Pulmonary artery endothelial cell (primary cell): ENCODE measurements at places on chromosomes 11 and 22. TPM values are rescaled to one million over a fixed set of nuclear protein-coding genes. Genes with fewer than 3 reads are reported as not detected.

- DNase-seq: no peak
These were observed 118.7 kb downstream of the PGR start for GRCh38 chr11:101010899-101011298.

GRCh38 chr11:117096201-117096991 lies 1.8 kb downstream of the SIK3 start:
- no peak for DNase-seq

- DNase-seq: no peak
These were observed 12.3 kb downstream of the TCF20 start for GRCh38 chr22:42258126-42258525.

GRCh38 chr11:3916962-3917361 lies 61.5 kb downstream of the STIM1 start:
- no peak for DNase-seq

DNA sequence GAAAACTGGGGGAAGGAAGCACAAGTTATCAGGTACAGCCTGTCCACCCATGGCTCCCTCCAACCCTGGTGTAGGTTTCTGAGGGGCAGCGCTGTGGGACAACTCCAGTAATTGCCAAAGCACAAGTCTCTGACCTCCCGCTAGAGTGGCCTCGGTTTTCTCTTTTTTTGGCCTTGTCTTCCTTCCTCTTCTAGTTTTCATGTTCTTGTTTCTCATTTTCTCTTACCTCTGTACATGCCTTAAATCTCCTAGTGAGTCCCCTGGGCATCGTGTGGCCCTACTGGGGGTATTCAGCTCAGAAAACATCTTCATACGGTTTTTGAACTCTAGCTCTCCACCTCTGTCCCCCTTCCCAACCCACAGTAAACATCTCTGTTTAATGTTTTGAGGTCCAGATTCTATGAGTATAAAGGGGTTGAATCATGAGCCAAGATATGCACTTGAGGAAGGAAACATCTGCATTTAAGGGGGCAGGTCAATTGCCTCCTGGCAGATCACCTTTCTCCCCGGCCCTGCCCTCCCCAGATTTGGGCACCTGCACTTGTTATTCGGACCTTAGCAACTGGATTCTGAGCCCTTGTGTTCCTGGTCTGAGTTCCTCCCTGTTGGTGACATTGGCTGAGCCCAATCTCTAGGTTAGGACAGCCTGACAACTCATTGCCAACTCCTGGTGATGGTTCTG lies 8.4 kb upstream of the LMO2 start:
- DNase-seq: no peak

DNA sequence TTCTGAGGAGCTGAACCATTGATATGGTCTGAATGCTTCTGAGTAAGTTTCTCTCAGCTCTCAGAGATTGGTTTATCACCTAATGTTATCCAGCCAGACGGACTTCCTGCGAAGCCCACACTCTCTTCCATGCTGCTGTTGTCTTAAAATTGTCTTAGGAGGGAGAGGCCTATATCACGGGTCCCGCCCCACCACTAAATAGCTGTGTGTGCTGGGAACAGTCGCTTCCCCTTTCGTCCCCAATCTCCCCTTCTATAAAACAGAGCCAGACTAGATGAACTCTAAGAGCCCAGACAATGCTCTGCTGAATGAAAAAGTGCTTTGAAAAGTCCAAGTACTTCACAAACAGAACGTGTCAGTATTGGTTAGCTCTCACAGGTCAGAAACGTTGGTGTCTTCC lies 81.4 kb upstream of the AKIP1 start:
- no peak for DNase-seq

- no peak for DNase-seq
These were observed 179.9 kb downstream of the DBX1 start for GRCh38 chr11:19980388-19980787.

DNA sequence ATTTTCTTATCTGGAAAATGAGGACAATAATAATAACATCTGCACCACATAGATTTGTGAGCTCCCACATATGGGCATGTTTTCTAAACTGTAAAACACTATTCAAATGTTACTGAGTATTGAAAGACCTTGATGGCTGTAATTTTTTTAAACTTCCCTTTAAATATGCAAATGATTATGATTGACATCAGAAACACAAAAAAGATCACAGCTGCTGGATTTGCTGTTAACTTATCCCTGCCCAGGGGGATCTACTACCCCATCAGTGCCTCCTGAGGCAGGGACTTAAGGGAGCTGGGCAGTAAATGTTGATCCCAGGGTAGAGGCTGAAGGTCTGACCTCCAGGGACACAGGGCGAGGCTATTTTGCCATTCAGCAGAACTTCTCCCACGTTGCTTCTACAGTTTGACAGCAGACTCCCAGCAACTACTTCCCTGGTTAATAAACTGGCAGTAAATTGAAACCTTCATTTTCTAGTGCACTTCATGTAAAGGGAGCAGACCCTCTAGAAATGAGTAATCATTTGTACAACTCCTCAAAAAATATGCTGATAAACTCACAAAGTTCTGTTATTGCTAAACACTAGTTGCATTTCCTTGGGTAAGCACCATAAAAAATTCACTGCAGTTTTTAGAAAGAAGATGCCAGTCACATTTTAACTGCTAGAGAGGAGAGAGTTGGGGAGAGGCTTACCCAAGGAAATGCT lies 20.3 kb downstream of the TMPRSS5 start:
- DNase-seq: no peak

DNA sequence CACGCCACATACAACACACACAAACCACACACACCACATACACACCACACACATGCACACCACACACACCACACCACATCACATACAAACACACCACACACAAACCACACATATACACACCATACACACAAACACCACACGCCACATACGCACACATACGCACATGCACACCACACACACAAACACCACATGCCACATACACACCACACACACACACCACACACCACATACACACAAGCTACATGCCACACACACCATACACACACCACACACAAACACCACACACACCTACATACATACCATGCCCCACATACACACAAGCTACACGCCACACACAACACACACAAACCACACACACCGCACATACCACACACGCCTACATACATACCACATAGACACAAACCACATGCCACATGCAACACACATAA lies 15.7 kb upstream of the TH start:
- DNase-seq: no peak

DNA sequence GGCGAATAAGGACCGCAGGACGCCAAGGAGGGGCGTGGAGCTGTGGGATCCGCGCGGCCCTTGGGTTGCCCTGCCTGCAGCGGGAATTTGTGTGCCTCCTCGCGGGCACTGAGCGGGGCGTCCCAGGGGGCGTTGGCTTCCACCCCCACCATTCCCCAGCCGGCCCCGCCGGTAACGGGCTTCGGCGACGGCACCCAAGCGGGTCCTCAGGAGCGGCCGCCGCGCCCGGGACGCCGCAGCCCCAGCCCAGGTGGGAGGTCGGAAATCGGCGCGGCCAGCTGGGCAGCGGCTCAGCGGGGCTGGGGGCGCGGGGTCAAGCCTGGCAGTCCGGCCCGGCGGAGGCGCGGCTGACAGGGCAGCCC lies 320 bp downstream of the CLTCL1 start:
- no peak for DNase-seq

DNA sequence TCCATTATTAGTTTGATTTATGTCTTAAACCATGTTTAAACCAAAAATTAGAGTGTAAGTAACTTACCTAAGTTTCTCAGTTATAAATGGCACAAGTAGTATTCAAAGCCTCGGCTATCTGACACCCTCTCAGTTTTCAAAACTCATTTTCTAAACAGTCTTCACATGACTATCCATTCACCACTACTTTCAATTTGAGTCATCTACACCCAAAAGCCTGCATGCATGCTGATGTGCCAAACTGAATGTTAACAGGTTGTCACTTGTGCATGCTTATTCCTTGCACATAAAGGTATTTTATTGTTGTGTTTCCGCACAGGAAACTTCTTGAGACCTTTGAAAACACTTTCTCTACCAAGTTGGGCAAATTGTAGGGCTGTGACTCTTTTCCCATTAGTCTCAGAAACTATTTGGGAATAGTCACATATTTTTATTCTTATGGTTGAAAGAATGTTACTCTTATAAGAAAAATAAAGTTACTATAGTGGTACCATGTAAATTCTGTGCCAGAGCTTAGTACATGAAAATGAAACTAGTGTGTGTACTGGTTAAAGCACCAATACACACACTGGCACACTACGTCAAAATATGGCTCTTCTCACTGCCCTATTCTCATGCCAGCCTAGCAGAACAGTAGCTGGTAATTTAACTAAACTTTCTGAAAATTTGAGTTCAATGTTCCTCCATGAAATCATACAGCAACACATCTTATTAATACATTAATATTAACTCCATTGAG lies 2.2 kb upstream of the OR51E2 start:
- DNase-seq: no peak

- no peak for DNase-seq
These were observed 77.3 kb downstream of the CCDC34 start for GRCh38 chr11:27285761-27286160.

GRCh38 chr11:36229091-36229705 lies 60.0 kb downstream of the COMMD9 start:
- DNase-seq: no peak

- DNase-seq: no peak
These were observed 22.4 kb downstream of the ADM start for GRCh38 chr11:10327254-10327653.

DNA sequence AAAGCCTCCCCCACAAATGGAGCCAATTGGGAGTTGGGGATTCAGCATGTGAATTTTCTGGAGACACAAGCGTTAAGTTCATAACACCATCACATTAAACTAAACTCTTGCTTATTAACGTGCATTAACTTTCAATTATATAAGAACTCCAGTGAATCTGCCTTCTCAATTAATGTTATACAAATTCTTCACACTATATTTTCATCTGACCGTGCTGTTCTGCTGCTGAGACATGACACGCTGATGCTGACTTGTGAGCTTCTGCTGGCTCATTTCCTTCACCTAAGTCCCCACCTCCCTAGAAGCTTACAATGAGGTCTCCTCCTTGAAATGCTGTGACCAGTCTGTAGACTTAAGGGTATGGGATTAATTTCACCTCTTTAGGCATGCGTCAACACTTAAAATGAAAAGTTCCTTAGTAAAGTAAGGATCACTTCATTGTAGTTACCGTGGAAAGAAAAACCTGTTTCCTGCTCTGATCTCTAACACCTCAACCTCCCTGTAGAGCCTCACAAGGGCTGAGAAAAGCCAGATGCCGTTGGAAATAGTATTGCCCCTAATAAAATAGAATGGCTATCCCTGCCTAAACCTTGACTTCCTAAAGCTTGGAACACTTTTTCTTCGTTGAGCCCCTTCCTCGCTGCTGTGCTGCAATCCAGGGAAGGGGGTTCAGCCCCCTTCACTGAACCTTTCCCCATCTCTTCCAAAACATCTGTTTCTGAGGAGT lies 2.2 kb downstream of the HBG2 start:
- DNase-seq: no peak

DNA sequence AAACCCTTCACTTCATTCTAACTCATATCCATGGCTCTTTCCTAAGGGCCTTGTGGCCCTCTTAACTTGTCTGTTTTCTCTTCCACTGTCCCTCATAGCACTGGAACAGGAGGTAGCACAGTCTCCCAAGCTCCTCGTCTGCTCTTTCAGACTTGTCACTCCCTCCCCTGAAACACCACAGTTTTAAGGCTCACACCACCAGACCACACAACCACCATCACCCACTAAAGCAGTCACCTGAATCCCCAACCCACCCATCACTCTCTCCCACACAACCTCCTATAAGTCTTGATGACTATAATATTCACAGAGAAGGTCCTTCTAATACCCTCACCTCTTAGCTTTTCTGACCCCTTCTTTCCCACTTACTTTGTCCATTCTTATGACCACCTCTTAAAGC lies 11.1 kb upstream of the VWCE start:
- DNase-seq: no peak

- DNase-seq: no peak
These were observed 26.1 kb upstream of the DLAT start for GRCh38 chr11:111999111-111999510.

- no peak for DNase-seq
These were observed 3.8 kb upstream of the OR10D3 start for GRCh38 chr11:124179310-124179709.

DNA sequence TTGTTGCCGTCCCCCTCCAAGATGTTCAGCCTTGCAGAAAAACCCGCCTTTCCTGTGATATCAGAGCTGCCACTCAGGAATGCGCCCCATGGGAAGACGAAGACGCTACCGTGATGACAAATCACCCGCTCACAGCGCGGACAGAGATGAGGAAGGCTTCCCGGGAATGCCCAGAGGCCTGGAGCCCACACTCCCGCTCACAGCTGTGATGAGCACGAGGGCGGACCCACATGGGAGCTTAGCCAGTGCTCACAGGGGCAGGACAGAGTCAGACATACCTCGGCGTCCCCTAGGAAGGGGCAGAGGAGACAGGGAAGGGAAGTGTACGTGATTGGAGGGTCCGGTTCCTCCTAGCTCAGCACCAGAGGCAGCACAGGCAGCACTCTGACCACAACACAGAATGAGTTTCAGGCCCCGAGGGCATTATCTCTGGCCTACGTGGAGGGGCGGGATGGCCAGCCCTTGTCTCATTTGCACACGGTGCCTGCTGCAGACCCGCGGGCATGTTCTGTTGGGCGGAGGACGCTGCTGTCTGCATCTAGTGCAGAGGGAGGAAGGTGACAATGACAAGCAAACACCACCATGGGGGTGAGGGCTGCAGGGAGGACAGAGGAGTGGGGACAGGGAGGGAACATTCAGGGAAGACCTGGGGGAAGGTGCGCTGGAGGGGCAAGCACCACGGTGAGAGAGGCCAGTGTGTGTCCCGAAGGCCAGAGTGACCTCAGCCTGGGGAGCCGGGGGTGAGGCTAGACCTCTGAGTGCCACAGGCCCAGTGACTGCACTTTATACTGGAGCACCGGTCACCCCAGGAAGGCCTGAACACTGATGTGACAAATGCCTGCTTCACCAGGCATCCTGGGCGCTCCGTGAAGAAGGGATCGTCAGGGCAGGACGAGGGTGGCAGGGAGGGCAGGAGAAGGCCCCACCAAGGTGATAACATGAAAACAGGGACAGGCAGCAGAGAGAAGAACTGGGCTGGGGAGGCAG lies 79.6 kb downstream of the CELSR1 start:
- DNase-seq: no peak

DNA sequence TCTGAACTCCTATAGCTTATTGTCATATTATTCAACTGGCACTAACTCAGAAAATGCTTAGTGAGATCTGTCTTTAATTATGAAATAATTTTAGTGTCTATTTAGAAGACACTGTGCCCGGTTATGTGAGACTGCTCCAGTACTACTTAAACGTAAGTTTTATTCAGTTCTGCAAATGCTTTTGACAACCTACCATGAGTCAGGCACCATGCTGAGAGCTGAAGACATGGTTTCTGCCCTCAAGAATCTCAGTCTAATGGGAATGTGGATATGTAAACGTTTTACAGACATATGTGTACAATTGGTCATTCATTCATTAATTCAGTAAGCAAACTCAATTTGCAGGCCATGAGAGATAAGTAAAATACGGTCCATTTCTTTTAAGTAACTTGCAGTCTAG lies 40.0 kb downstream of the DCUN1D5 start:
- DNase-seq: no peak

The SHISAL1 gene
- total RNA-seq: under 0.01 TPM in 1 of 2 replicates, not detected in the other

The C1QTNF5 gene
- 61.2 and 101 TPM in 2 replicates for total RNA-seq

The PDGFB gene
- total RNA-seq: 53.3 and 69.0 TPM in 2 replicates

The SCARF2 gene
- 9.1 and 15.8 TPM in 2 replicates for total RNA-seq

The SCN4B gene
- 0.13 and 0.21 TPM in 2 replicates for total RNA-seq

The TIMM10B gene
- total RNA-seq: 23.4 and 27.9 TPM in 2 replicates

The ZBED5 gene
- 15.2 and 16.1 TPM in 2 replicates for total RNA-seq

The LRRC4C gene
- total RNA-seq: not detected in 2 replicates

The PGA4 gene
- not detected in 2 replicates for total RNA-seq

The DCPS gene
- 13.6 and 15.2 TPM in 2 replicates for total RNA-seq
